NCI-H146 (cell line): ENCODE measurements at places on chromosomes 11 and 22.

GRCh38 chr11:34331329-34331728, 26.5 kb downstream of the ABTB2 start:
- peak; percentile 59 for DNase-seq

- DNase-seq = no peak
These were observed 14.1 kb downstream of the PTPRJ start for GRCh38 chr11:47994417-47994816.

DNA sequence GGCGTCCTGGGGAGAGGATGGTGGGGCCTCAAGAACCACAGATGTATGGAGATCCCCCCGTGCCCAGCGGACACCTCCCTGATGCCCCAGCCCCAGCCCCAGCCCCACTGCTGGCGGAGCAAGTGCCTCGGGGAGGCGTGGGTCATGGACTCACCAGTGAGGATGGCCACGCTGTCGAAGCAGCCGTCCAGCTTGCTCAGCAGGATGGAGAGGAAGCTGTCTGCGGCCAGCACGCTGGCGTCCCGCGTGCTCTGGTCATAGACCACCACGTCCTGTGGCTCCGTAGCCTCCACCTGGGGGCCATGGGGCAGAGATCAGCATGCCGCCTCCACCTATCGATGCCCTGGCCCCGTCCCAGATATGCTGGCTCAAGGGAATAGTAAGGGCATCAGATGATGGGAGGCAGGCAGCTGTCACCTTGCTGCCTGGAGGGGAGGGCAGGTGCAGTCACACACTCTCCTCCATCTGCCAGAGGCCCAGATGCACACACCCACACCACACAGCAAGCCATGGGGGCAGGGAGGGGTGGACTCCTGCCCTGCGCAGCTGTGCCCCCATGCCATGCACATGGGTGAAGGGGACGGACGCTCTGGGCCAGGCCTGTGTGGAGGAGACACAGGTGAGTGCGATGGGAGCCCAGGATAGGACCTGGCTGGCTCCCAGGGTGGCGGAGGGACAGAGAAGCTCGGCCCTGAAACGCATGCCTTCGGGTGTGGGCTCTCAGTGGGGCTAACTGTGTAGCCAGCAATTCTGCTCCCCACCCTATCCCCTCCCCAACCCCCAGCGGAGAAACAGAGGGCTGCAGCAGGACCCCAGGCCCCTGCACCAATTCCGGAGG, 8.2 kb downstream of the DUSP8 start:
- no peak for DNase-seq

- DNase-seq = peak; percentile 13
These were observed 19.2 kb upstream of the PGM2L1 start for GRCh38 chr11:74417379-74417804.

DNA sequence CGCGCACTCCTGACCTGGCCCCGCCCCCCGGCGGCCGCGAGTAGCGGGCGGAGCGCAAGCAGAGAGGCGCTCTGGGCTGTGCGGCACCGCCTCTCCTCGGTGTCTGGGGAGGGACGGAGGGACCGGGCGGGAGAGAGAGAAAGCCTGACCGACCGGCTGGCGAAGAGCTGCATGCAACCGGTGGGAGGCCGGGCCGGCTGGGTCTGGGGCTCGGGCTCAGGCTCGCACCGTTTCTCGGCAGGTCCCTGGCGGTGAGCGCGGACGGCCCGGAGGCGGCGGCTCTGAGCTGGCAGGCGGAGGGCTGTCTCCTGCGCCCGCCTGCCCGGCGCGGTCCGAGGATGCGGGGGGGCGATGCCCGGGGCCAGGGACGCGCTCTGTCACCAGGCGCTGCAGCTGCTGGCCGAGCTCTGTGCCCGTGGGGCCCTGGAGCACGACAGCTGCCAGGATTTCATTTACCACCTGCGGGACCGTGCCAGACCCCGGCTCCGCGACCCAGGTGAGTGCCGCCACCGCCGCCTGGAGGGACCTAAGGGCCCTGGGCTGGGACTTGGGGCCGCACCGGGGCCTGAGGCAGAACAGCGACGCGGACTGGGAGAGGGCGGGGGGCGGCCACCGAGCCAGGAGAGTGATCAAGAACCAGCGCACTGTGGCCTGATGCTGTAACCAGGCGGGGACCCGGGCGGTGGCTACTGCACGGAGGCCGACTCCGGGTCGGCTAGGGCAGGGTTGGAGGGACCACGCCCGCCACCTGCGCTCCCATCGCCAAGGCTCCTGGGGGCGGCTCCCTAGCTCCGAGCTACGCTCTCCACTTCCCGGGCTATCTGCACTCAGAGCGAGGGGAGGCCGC, at the start of gene SYT9:
TSS of gene SYT9 (plus strand) at position 69 of the 847 bp plus-strand sequence. CDS start at position 352, 283 bp downstream.
- peak; percentile 61 for DNase-seq

- no peak for DNase-seq
These were observed 2.8 kb downstream of the HTR3A start for GRCh38 chr11:113977701-113978100.
